ENCODE measurements at places on chromosomes 6 and 20.

DNA sequence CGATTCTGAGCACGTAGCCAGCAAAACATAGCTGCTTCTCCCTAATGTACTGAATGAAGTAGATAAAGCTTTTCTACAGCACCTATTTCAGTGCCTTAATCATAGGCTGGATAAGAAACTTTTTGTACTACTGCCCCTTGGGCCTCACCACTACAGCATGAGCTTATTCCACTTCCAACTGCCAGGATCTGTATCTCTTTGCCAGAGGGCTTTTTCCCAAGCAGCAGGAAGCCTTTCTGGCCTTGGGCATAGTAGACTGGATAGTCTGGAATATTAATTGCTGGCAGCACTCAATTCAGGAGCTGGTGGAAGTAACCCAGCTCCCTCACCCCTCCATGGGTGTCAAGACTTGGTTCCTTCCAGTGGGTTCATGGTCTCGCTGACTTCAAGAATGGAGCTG lies 43.6 kb downstream of the ANKEF1 start:
- no peak for DNase-seq
- H3K4me1 ChIP-seq, result peaks cover 7% of the 10 kb centered on the region

GRCh38 chr6:131807644-131808459 lies at the start of gene ENPP1:
Gene ENPP1, plus strand, starts transcription at chr6:131808020. Its CDS starts 16 bp downstream, at chr6:131808036.
- H3K27ac ChIP-seq, result peak within 1 kb of the TSS; percentile 64
- no peaks in the 10 kb centered on the region for H3K36me3 ChIP-seq
- DNase-seq, result peak; percentile 41
- peak within 1 kb of the TSS; percentile 63 for H3K4me3 ChIP-seq
- H3K4me1 ChIP-seq, result no peaks in the 10 kb centered on the region
- H3K27me3 ChIP-seq, result no peaks in the 10 kb centered on the region

GRCh38 chr20:39960522-39961428 lies 728.3 kb downstream of the MAFB start:
- no peak overlapping the region for H3K4me3 ChIP-seq
- H3K4me1 ChIP-seq, result no peaks in the 10 kb centered on the region
- no peaks in the 10 kb centered on the region for H3K27me3 ChIP-seq
- no peaks in the 10 kb centered on the region for H3K36me3 ChIP-seq
- DNase-seq, result no peak

GRCh38 chr6:25314509-25315175 lies 35.5 kb downstream of the CARMIL1 start:
- H3K36me3 ChIP-seq, result no peaks in the 10 kb centered on the region
- H3K27ac ChIP-seq, result no peak overlapping the region

DNA sequence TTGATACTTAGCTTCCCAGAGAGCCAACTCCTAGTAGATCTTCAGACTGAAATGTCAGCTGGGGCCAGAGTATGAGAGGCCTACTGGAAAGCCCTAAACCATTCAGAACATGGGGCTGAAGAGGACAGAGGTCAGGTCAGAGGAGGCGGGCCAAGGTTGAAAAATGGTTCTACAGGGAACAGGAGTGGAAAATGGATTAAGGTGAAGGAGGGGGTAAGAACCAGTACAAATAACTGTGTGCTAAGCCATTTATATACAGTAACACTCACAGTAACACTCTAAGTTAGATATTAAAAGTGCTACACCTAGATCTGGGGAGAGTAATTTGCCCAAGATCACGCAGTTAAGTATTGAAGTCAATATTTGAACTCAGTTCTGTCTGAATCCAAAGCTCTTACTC lies 313.2 kb upstream of the MAP3K7 start:
- no peaks in the 10 kb centered on the region for H3K4me1 ChIP-seq
- no peak overlapping the region for H3K4me3 ChIP-seq
- H3K27ac ChIP-seq, result no peak overlapping the region
- H3K27me3 ChIP-seq, result no peaks in the 10 kb centered on the region
- no peak for DNase-seq
- no peaks in the 10 kb centered on the region for H3K36me3 ChIP-seq

- no peaks in the 10 kb centered on the region for H3K27me3 ChIP-seq
- H3K36me3 ChIP-seq, result peaks cover 19% of the 10 kb centered on the region
- peak overlapping the region; percentile 96 for H3K27ac ChIP-seq
- H3K4me3 ChIP-seq, result no peak overlapping the region
Observed at GRCh38 chr6:116255246-116255800, 1.4 kb upstream of the TSPYL4 start.

DNA sequence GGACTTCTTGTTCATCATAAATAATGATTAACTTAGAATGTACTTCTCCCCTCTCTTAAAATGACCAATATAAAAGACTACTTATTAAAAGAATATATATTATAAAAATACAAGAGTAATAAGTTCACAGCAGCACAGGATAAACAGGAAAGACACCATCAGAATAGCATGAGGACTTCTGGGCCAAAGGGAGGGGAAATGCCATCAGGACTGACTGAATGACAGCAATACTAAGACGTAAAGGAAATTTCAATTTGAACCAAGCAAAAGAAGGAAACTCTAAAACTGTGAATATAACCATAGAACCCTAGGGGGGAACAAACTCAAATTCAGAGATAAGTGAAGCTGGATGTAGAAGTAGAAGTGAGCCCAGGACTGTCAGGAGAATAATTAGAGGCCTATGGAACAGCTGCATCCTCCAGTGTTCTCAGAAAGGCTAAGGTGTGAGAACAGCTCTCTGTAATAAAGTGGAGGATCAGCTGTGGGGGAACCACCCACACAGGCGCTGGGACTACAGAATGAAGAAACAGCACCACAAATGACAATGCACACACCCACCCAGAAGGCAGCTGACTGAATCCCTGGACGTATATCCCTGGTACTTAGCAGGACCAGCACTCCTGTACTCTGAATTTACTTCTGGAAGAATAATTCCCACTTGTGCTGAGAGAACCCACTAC lies 37.8 kb downstream of the ZHX3 start:
- peaks cover 21% of the 10 kb centered on the region for H3K4me1 ChIP-seq
- peak overlapping the region; percentile 15 for H3K27ac ChIP-seq
- DNase-seq, result no peak
- H3K27me3 ChIP-seq, result no peaks in the 10 kb centered on the region
- H3K4me3 ChIP-seq, result no peak overlapping the region

DNA sequence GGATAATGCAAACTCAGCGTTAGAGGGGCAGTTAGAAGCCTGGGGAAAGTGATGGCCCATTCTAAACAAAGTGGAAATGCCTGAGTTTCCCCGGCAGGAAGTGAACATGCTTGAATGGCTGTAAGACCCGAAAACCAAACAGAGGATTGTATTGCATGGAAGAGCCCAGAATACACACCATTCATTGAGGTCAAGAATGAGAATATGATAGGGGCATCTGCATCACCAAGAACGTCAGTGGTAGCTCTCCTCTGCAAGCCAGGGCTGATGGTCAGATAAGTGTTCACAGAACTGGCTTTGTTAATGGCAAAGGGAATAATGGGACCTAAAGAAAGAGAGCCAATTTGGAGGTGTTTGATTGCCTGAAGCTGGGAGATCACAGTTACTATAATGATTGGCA lies 663.4 kb downstream of the KHDRBS2 start:
- no peak overlapping the region for H3K27ac ChIP-seq
- no peak for DNase-seq
- no peak overlapping the region for H3K4me3 ChIP-seq
- H3K4me1 ChIP-seq, result no peaks in the 10 kb centered on the region

DNA sequence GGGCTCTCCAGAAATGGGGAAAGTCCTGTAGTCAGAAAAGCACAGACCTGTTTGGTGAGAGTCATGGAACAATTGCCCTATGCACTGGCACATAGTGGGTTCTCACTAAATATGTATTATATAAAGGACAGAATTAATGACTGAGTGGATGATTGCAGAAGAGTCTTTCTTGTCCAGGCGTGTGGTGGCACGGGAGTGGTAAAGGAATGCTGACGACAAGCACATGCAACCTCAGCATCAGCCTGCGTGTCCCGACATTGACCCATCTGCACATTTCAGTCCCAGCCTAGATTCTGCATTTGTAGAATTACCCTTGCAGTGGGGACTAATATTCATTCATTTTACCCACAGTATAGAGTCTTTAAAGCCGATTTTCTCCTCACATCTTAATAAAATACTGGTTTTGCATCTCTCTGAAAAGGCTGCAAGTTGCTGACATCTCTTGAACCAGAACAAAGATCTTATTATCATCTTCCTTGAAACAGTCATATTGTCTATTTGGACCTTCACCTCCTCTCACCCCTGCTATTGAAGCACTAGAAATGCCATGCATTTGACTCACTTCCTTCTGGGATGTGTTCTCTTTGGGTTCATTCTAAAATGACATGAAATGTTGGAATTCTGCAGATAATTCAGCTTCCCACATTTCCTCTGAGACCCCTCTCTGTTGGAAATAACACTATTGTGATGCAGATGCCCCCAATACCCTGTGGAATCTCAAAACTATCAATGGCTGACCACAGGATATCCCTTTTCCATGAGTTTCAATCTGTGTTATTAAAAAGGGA lies 883.6 kb upstream of the FLRT3 start:
- DNase-seq, result no peak
- no peaks in the 10 kb centered on the region for H3K27me3 ChIP-seq
- H3K36me3 ChIP-seq, result no peaks in the 10 kb centered on the region
- peaks cover 17% of the 10 kb centered on the region for H3K4me1 ChIP-seq
- no peak overlapping the region for H3K4me3 ChIP-seq

GRCh38 chr20:2446845-2447244 lies 23.7 kb downstream of the SNRPB start:
- H3K4me1 ChIP-seq, result peaks cover 2% of the 10 kb centered on the region
- no peaks in the 10 kb centered on the region for H3K27me3 ChIP-seq
- H3K27ac ChIP-seq, result no peak overlapping the region
- no peak overlapping the region for H3K4me3 ChIP-seq
- H3K36me3 ChIP-seq, result no peaks in the 10 kb centered on the region
- no peak for DNase-seq

GRCh38 chr6:27471365-27472115 lies 1.4 kb downstream of the ZNF184 start:
- H3K36me3 ChIP-seq, result peaks cover 2% of the 10 kb centered on the region
- peak overlapping the region; percentile 61 for H3K4me3 ChIP-seq
- no peaks in the 10 kb centered on the region for H3K4me1 ChIP-seq
- no peaks in the 10 kb centered on the region for H3K27me3 ChIP-seq
- H3K27ac ChIP-seq, result peak overlapping the region; percentile 85

GRCh38 chr6:157099912-157100593 lies 223.3 kb downstream of the TMEM242 start:
- no peak overlapping the region for H3K27ac ChIP-seq
- no peaks in the 10 kb centered on the region for H3K36me3 ChIP-seq
- peaks cover 6% of the 10 kb centered on the region for H3K4me1 ChIP-seq
- no peak for DNase-seq
- no peak overlapping the region for H3K4me3 ChIP-seq

DNA sequence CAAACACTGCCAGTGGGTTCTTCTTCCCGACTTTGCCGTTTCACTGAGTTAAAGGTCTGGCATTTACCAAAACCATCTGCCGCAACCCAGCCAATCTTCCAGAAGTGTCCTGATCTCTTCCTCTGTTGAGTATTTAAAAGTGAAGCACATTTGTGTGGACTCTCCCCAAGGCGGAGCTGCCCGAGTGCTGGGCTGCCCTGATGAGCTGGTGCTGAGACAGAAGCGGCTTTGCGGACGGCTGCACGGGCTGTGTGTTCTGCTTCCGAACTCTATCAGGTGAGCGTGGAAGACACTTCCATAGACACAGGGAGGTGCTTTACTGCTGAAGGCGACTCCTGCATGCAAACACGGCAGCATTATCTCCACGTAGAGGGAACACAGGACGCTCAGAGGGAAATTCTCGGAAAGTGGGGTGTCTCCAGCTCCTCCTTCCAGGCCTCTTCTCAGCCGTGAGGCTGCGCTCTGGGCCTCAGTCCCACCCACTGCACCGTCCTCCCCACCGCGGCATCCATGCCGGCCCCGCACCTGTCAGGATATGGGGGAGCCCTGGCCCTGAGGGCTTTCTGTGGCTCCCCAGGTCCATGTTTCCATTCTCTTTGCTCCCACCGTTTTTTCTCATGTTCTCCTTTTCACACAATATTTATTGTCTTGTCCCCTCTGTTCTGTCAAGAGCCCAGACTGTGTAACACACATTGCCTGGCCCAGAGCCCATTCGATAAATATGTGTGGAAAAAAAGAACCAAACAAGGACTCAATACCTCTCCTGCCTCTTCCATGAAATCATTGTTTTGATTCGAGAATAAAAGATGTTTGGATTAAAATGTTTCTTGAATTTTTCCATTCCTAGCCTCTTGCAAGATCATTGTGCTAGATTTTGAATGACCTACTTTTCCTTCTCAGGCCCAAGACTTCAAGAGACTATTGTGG lies 205.1 kb downstream of the DLL1 start:
- DNase-seq, result no peak
- H3K4me1 ChIP-seq, result no peaks in the 10 kb centered on the region
- H3K36me3 ChIP-seq, result no peaks in the 10 kb centered on the region
- no peak overlapping the region for H3K4me3 ChIP-seq
- no peak overlapping the region for H3K27ac ChIP-seq

GRCh38 chr6:92361990-92362389 lies 1057.4 kb downstream of the EPHA7 start:
- no peak overlapping the region for H3K4me3 ChIP-seq
- H3K27me3 ChIP-seq, result no peaks in the 10 kb centered on the region
- no peak overlapping the region for H3K27ac ChIP-seq
- DNase-seq, result no peak

DNA sequence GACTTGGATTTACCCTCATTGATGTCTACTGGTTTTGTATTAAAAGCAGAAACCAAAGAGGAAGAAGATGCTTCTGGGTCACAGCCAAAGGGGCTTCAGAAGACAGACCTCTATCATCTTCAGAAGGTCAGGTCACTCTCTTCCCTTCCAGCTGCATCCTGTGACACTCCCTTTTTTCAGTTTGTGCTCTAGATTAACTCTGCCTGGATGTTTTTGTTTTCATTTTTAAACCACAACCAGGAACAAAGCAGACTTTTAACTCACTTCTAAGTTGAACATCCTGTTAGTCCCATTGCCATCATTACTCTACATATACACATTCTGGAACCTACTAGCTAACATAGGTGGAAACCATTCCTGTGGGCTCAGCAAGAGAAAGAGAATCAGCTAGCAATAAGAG lies 45.2 kb downstream of the AKIRIN2 start:
- H3K27me3 ChIP-seq, result no peaks in the 10 kb centered on the region
- no peak overlapping the region for H3K4me3 ChIP-seq
- H3K4me1 ChIP-seq, result no peaks in the 10 kb centered on the region
- DNase-seq, result no peak
- H3K36me3 ChIP-seq, result no peaks in the 10 kb centered on the region
- H3K27ac ChIP-seq, result no peak overlapping the region

DNA sequence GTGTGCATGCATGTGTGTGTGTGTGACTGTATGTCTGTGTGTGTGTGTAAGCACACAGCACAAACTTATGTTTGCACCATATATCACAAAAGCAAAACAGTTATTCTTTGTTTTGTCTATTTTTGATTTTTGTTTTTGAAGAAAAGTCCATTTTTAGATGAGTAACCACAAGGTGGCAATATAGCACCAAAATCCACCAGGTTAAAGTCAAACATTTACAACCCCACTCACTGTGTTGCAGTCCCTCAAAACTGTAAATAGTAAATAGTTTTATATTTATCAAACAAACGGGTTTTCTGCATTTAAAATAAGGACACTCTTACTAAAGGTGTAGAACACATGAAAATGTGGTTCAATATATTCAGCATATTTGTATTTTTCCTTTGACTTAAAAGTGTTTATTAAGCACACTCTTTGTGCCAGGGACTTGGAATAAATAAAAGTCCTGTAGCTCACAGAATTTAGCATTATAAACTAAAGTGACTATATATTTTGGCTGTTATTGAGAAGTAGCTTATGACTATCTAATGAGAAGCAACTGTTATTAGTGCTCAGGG lies 118.5 kb downstream of the GFRAL start:
- H3K27me3 ChIP-seq, result no peaks in the 10 kb centered on the region
- no peak for DNase-seq
- H3K4me1 ChIP-seq, result peaks cover 16% of the 10 kb centered on the region
